Fibroblast of skin of scalp (primary cell): ENCODE measurements at places on chromosomes 5 and 9.
A peak's percentile ranks its signal among the peaks of the same experiment; 100 is the strongest.

GRCh38 chr9:84975926-84976325 is 306.4 kb downstream of the NTRK2 start:
- peak; percentile 43 for DNase-seq

DNA sequence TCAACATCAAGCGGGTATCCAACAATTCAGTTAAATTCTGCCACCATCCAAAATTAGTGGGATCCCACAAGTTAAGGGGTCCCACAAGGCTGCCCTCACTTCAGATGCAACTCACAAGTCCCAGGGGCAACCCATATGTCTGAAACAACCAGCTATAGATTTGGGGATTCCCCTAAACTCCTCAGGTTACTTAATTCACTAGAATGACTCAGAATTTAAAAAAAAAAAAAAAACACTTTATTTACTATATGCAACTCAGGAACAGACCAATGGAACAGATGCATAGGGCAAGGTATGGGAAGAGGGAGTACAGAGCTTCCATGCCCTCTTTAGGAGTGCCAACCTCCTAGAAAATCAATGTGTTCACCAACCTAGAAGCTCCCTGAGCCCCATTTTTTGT is 15.1 kb downstream of the AUH start:
- no peak for DNase-seq

DNA sequence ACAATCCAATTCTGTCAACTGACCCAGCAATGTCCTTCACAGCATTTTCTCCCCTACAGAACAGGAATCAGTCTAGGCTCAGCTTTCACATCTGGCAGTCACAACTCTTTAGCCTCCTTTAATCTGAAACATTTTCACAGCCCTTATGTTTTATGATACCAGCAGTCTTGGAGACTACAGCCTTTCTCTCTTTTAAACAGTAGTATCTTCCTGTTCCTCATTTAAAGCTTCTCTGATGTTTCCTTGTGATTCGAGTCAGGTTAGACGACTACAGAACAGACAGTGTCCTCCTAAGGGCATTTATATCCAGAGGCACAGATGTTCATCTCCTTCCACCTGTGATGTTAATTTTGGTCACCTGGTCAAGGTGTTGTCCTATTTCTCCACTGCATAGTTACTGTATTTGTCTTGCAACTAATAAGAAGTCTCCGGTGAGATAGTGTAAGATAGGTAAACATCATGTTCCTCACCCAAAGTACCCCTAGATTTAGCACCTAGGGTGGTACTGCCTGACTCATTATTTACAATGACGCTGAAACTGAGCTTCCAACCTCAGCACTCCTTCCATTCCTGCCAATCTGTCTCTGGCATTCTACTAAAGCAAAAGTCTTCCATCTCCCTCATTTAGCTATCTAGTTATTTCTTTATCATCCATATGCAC is 20.7 kb downstream of the TTC39B start:
- no peak for DNase-seq

DNA sequence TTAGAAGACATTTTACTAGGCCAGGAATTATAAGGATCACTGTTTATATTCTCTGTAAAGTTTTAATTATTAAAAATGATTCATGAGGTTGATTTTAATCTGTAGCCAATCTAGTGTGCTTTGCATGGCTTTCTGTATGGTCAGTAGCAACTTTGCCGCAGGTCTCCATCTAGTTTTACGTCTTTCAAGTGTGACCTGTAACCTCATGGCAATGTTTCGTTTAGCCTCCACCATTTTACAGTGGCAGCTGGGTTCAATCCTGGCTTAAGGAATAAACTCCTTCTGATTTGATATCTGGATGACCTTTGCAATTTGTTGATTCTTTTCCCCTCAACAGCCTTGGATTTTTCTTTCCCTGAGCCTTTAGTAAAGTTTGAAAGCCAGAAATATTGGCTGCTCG is 434.5 kb upstream of the CDH9 start:
- DNase-seq: no peak

DNA sequence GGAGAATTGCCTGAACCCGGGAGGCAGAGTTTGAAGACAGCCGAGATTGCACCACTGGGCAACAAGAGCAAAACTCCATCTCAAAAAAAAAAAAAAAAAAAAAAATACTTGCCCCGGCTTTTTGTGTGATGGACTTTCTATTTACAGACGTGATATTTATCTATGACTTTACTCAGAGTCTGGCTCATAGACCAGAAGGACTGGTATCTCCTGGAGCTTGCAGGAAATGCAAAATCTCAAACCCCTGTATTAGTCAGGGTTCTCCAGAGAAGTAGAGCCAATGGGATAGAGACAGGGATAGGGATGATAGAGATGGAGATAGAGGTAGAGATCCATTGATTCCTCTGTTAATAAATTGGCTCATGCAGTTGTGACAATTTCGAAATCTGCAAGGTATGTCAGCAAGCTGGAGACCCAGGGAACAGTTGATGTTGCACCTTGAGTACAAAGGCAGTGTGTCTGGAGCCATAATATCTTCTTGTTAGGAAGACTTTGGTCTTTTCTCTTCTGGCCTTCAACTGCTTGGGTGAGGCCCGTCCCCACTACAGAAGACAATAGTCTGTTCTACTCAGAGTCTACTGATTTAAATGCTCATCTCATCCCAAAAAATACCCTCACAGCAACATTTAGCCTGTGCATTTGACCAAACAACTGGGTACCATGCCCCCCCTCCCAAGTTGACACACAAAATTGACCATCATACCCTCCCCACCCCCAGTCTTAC is 195.4 kb upstream of the MSX2 start:
- no peak for DNase-seq
